MV-4-11 (cell line): ENCODE measurements at places on chromosomes 1 and 21.

DNA sequence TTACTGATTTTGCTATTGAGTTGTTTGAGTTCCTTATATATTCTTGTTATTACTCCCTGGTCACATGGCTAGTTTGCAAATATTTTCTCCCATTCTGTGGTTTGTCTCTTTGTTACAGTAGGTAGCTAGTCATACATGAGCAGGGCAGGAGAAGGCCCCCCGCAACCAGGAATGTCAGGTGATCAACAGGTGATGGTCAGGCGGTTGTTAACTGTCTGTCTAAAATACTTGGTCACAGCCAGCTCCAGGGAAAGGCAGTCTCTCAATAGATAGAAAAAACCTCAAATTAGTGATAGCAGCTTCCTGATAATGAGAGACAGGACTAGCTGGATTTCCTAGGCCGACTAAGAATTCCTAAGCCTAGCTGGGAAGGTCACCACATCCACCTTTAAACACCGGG lies 217.9 kb downstream of the RHOU start:
- DNase-seq, result no peak

DNA sequence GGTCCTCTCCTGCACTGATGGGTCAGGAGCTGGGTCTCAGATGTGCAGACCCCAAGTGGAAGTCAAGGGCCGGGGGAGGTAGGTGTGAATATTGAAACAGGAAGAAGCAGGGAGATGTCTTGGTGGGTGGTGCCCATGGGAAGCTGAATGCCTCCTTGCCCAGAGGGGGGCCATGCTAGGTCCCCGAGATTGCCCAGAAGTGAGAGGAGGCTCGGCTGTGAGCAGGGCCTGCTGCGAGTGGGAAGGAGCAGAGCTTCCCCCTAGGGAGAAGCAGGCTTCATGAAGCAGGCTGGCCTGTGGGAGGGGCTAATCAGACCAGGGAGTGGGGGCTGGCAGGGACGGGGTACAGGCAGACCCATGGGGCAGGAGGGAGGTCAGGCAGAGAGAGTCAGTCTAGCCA lies 87.6 kb downstream of the ACTL8 start:
- DNase-seq, result no peak

- DNase-seq, result no peak
These were observed 36.5 kb downstream of the C4BPA start for GRCh38 chr1:207140536-207140935.

DNA sequence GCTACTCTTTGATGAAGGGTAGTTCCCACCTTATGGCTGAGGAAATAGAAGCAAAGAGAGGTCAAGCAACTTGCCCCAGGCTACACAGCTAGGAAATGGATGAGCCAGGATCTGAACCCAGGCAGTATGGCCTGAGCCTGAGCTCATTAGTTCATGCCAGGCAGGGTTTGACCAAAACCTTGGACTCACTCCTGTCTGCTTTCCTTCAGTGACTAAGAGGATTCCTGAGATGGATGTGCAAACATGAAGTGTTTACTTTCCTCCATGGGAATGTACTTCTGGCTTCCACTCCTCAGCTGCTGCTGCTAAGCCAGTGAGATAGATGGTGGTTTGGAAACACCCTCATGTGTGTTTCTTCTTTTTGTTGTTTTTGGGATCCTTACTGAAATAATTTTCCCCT lies 35.1 kb upstream of the ERRFI1 start:
- no peak for DNase-seq

DNA sequence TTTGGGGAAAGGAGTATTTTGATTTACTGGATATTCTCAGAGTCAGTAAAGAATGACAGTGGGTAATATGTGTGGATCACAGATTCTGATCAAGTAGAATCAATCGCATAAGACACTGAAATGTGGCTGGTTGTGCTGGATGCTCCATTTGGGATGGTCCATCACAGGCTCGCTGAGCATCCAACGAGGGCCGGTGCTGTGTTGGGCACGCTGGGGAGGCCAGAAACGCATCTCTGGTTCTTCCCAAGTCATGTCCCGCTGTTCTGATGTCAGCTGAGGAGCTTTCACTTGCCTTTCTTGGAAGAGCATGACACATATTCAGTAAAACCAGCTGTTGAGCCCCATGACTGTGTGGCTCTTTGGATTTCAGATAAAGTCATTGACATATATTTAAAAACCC lies 72.0 kb downstream of the UMODL1 start:
- DNase-seq, result no peak

- peak; percentile 83 for DNase-seq
These were observed 229.1 kb downstream of the KCNJ6 start for GRCh38 chr21:37686991-37687810.
